Left cardiac atrium (tissue), 4 donors: ENCODE measurements at places on chromosomes 5 and 9.
A peak's percentile ranks its signal among the peaks of the same experiment; 100 is the strongest.

DNA sequence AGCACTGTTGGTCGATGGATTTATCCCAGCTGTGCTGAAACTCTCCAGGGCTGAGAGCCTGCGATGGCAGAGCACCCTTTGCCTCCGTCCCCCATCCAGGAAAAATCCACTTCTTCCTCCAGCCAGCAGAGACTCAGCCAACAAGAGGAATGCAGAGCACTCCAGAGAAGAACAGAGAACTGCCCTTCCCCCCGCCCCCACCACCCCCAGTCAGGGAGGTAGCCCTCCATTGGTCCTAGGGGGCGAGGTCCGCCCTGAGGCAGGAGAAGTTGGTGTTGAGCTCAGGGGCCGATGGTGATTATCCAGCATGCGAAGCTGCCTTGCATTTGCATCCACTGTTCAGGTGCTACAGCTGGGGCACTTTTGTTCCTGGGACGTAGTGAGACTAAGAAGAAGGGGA is 9.0 kb downstream of the TLX3 start:
- no peak for DNase-seq

- no peak for DNase-seq
Measured at GRCh38 chr5:39093352-39093751, 19.2 kb upstream of the RICTOR start.

DNA sequence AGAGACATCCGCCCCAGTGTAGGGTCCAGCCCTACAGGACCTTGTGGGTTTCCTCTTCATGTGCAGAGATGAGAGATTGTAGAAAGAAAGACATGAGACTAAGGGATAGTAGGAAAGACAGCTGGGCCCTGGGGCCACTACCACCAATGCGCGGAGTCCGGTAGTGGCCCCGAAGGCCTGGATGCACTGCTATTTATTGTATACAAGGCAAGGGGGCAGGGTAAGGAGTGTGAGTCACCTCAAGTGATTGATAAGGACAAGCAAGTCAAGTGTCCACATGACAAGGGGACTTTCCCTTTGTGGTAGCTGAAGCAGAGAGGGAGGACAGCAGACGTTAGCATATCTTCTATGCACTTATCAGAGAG is 6.2 kb upstream of the TMEM141 start:
- DNase-seq = no peak

DNA sequence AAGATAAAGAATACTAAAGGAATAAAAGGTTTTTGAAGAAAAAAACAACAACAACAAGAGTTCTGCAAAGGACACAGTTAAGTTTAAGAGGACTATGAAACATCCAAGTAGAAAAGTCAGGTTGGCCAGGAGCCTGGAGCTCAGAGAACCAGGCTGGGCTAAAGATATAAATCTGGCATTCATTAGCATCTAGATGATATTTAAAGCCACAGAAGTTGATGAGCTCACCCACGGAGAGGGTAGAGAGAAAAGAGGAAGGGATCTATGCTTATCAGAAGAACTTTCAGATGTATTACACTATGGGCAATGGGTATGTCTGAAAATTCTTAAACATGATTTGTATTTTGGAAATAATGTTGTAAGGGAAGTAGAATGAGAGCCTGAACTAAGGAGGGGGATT is 9.9 kb downstream of the MIER3 start:
- DNase-seq = no peak

- DNase-seq = no peak
Measured at GRCh38 chr5:89303033-89303480, 420.1 kb upstream of the MEF2C start.

GRCh38 chr9:33104401-33104800 is 27.9 kb upstream of the SMU1 start:
- DNase-seq = no peak

- DNase-seq = no peak
Measured at GRCh38 chr9:23342291-23342690, 483.7 kb downstream of the ELAVL2 start.

GRCh38 chr5:83715236-83716065 is 5.2 kb downstream of the HAPLN1 start:
- DNase-seq = no peak

- DNase-seq = no peak
Measured at GRCh38 chr9:99244344-99245260, 22.5 kb downstream of the SEC61B start.

- no peak for DNase-seq
Measured at GRCh38 chr5:42858687-42859086, 47.0 kb upstream of the SELENOP start.

DNA sequence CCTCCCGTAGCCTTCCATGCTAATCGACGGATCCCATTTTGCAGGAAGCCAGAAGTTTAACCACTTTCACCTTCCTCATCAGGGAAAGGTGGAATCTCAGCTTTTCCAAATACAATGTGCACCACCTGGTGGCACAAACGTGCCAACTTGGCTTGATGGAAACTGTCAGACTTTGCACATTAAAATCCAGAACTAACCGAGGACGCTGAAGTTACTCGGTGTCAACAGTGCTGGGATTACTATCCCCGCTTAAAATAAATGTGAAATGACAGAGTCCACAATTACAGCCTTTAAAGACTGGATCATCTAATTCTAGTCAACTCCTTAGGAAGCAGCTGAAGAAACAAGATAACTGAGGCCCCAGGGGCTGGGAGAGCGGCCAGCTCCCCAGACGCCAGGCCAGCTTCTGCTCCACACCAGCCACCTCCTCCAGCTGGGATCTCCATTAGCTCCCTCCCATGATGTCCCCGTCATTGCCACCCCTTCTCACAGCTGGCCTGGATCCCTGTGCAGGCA is 50.1 kb upstream of the RETREG1 start:
- peak; percentile 61 for DNase-seq

DNA sequence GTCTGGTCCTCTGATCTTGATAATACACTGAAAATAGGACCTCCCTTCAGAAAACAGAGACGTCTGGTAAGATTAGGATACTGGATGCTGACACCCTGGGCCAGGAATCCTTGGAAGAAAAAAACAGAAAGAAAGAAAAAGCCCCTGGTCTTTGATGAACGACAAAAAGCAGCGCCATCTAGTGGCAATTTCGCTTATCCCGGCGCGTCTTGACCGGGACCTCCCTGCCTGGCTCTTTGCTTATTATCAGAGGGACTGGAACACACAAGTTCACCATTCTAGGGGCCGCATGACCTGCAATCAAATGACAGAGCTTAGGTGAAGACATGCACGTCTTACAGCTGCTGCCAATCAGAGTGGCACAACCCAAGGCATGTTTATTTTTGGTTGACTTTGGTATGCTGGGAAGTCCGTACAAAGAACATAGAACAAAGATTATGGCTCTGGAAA is 114.9 kb upstream of the NFIB start:
- DNase-seq = peak; percentile 80

DNA sequence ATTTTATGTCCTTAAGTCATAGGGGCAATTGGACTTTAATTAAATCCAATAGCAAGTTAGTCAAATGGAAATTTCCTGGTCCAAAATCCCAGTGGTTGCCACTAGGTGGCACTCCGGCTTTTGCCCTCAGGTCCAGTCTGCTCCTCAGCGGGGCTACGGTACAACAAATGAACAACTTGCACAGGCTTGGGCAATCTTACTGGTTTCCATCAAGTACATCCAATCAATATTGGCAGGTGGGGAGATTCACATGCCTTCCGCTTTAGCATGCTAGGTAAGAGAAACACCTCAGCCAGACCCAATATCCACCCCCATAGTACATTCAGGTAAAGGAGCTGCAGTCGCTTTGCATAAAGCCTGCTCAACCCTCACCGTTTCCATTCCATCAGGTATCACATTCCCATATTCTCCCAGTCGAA is 6.3 kb upstream of the MXD3 start:
- peak; percentile 74 for DNase-seq

DNA sequence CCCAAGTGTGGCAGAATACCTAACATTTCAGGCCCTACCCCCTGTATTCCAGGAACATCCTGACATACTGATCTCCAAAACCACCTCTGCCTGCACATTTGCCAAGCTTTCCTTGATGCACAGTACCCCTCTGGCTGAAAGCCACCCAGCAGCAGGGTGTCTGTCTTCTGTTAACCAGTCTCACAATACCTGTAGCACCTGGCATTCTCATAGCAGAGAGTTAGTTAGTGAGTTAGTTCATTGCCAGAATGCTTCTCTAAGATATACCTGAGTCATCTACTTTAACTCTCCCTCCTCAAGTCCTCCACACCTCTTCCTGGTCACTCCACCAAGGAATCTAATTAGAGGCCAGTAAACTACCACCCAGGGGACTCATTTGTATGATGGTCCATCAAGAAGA is 46.1 kb upstream of the IL7R start:
- DNase-seq = no peak

GRCh38 chr5:109080896-109081295 is 328.9 kb downstream of the PJA2 start:
- DNase-seq = no peak

DNA sequence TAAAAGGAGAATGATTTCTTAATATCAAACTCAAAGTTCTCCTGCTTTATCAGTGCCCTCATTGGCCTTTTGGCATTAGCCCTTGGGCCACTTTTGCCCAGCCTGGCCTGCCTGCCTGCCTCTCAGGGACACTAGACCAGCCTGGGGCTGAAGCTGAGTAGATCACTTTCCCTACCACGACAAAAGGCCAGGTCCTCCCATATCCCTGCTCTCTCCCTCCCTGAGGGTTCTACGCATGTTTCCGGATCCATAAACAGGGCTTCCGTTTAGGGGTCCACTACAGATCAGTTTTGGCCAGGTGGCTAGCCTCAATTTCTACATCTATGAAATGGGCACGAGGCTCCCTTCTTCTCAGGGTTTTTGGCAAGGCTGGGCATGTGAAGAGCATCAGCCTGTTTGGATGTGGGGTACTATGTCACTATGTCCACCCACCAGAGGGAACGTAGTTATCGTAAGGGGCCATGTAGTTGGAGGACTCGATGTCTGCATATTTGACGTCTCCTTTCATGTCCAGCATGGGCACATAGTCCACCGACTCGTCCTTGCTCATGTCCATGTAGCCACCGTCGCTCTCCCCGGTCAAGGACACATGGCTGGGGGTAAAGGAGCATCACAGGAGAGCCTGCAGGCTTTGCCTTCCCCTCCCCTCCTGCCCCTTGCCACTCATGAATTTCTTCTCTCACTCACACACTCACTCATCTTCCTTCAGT is 34.0 kb downstream of the PDGFRB start:
- DNase-seq = no peak

DNA sequence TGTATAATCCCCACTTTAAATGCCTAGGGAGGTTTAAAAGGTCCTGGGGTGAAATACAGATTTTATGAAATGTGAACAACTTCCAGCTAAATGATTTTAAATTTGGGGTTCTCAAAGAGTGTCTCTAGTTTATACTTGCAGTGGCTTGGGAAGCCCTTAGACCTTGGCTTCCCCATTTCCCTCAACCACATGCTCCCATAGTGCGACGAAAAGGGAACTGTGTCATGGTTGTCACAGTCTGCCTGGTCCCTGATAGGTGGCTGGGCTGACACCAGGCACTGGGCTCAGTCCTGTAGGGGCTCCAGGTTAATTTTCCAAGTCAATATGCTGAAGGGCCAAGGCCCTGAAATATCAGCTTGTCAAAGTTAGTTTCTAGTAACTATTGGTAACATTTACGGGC is 10.4 kb upstream of the CXCL14 start:
- DNase-seq = no peak

GRCh38 chr5:64160201-64160600 is 5.4 kb upstream of the RNF180 start:
- DNase-seq = no peak

DNA sequence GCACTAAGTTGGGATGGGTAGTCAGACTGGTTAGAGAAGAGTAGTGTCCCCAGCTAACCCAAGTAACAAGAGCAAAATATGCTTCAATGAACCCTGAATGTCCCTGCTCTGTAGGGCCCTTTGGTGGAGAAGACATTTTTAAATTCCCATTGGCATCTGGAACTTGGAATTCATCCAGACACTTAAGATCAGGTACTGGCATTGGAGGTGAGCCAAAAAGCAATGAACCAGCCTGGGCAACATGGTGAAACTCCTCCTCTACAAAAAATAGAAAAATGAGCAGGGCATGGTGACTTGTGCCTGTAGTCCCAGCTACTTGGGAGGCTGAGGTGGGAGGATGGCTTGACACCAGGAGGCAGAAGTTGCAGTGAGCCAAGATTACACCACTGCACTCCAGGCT is 58.9 kb upstream of the ZNF618 start:
- DNase-seq = no peak

GRCh38 chr5:149959406-149960236 is 937 bp upstream of the SLC26A2 start:
- DNase-seq = no peak

DNA sequence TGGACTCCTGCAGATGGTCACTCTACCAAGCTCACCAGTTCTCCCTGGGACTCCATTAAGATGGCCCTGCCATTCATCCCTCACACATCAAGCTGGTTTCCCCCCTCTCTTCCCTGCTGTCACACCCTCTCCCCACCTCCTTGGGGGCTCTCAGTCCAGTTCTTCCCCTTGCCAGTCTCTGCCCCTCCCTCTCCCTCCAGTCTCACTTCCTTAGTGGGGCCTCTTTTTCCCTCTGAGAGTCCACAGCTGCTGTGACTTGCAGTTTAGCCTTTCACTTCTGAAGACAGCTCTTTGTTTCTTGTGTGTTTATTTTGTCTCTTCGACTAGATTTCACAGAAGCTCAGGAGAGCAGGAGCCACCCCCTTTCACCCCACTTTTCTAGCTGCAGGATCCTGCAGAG is 10.5 kb downstream of the DOCK2 start:
- no peak for DNase-seq

GRCh38 chr9:105419816-105420597 is 27.8 kb upstream of the FSD1L start:
- DNase-seq = no peak

DNA sequence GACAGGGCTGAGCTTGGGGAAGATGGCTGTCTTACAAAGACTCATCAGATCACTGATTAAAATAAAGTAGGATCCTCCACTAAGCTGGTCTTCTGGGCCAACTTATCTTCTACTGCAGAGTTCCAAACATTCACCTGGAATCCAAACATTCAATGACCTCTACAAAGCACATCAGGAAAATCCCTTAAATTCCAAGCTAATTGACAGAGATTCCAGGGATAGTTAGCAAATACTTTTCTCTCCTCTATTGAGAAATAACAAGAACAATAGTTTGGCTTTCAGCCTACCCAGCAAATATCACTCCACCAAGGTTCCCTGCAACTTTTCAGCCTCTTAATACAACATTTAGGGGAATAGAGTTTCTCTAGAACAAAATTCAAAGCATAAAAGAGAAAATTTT is 140.6 kb upstream of the LIFR start:
- no peak for DNase-seq

DNA sequence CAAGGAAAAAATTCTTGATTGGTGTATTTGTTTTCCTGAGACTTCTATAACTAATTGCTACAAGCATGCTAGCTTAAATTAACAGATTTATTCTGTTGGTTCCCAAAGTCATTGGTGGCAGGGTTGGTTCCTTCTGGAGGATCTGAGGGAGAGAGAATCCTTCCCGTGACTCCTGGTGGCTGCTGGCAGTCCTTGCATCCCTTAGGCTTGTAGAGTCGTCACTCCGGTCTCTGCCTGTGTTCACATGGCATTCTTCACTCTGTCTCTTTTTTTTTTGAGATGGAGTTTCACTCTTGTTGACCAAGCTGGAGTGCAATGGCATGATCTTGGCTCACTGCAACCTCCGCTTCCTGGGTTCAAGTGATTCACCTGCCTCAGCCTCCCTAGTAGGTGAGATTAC is 5.3 kb downstream of the CDK9 start:
- no peak for DNase-seq
